ENCODE measurements at places on chromosomes 5 and 9.
A peak's percentile ranks its signal among the peaks of the same experiment; 100 is the strongest.

DNA sequence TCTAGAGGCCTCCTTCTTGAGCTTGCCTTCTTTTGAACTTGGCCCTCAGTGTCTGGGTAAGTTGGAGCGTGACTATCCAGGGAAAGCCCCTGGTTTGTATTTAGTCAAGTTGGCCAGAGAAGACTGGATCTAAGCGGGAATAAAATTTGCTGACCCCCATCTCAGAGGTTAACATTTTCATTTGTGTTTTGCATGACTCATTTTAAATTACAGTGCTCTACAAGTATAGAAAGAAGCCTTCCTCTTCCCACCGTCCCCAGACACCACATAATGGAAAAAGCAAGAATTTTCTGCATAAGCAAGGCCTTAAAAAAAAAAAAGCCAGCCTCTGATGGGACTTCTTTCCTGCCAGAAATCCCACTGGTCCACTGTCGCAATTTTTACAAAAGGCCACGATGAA, 27.2 kb downstream of the PIK3R1 start:
- no peak for DNase-seq

DNA sequence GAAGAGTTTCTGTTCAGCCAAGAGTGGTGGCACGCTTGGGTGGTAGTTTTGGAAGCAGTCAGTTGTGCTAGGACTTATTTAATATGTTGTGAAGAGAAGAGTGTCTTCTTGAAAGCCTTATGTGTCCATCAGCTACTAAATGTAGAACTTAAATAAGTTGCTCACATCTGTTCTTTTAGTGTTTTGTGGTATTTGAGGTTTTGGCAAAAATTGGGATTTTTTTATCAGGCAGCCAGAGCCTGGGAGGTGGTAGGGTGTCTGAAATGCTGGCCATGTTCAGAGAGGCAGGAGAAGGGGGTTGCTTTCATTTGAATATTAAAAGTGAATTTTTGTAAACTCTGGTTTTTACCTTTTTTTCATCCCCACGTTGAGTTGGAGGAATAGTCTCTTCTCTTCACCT, 24.2 kb upstream of the ZBTB34 start:
- no peak for DNase-seq

- no peak for DNase-seq
Measured at GRCh38 chr9:84339503-84339902, 1.1 kb downstream of the SLC28A3 start.

DNA sequence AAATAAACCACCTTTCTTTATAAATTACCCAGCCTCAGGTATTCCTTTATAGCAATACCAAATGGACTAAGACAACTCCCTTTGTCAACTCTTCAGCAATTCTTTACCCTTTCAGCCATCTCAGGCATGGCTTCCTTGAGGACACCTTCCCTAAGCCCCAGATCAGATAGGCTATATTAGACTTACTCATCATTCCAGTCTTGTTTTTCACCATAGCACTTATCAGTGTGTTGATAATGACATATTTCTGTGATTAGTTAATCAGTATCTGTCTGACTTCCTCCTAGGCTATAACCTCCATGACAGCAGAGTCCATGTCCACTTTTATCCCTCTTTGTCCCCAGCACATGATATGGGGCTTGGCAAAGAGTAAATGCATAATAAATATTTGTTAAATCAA, 238.1 kb downstream of the ACTL7B start:
- no peak for DNase-seq

DNA sequence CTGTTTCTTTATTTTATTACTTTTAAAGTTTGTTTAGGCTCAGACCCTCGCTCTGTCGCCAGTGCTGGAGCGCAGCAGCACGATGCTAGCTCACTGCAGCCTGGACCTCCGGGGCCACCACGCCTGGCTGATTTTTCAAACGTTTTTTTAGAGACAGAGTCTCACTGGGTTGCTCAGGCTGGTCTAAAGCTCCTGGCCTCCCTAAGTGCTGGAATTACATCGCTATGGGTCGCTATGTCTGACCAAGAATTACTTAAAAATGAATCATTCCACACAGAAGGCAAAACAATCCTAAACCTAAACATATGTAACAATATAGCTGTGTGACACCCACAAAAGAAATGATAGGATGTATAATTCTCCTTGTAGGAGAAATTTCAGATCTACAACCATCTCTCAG, 86.9 kb upstream of the SIMC1 start:
- DNase-seq = no peak

DNA sequence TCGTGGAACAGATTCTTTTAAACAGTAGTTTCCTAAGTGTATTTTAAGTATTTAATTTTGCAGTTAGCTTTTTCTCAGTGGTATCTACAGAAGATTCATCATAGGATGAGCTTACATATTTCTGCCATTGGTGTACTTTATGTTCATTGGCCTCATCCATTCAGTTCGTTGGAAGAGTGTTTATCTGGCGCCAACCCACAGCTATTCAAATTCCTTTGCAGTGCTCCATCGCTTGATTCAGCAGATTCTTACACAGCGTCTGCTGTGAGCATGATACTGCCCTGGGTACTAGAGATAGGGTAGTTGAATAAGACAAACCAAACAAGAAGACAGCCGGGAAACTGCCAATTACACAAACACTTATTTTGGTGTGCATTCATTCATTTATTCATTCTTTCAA, 55.1 kb downstream of the NUP214 start:
- DNase-seq = peak; percentile 2

- DNase-seq = no peak
Measured at GRCh38 chr9:129554649-129555048, 66.3 kb downstream of the C9orf50 start.

- DNase-seq = no peak
Measured at GRCh38 chr5:62588668-62589067, 10.0 kb downstream of the LRRC70 start.

GRCh38 chr9:17810728-17811571, 232.1 kb downstream of the SH3GL2 start:
- DNase-seq = no peak

GRCh38 chr9:125176636-125177035, 13.0 kb downstream of the PPP6C start:
- no peak for DNase-seq

- no peak for DNase-seq
Measured at GRCh38 chr5:178569485-178569884, 20.7 kb downstream of the COL23A1 start.

GRCh38 chr9:79742110-79742721, 170.5 kb downstream of the TLE4 start:
- DNase-seq = no peak

DNA sequence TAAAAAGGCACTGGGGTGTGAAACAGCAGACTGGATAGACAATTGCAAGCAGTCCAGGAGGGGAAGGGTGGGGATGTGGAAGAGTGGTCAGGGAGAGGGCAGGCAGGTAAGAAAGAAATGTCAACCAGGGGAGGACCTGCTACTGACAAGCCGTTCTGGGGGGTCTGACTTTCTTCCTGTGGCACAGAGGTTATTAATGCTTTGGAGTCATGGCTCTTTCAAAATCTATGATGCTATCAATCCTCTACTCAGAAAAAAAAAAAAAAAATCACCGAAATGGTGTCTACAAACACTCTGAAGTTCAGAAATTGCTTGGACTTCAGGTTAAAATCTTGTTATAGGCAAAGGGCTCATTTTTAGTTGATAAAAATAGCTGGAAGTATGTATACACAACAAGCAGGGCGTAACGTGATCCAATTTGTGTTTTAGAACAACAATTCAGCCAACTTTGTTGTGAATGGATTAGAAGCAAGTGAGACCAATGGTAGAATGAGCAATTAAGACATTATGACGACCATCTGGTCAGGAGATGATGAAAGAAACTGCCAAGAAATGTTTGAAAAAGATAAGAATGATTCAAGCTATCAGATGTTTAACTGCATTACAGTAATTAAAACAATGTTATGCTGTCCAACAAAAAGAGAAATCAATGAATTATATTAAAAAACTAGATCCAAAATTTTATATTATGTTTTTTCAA, 255.2 kb downstream of the DEPDC1B start:
- no peak for DNase-seq

DNA sequence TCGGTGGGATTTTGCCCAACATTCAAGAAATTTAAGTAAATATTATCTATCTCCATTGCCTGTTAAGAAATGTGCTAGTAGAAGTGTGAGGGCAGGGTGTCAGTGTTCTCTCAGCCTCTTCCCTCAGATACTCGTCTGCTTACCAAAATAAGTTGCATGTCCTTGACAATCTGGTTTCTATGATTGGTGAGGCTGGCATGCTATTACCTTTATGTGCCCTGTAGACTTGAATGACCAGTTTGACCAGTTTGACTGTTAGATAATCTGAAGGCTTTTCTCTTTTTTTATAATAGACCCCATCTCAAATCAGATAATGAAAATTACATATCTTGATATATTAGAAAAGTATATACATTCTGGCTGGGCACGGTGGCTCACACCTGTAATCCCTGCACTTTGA, 348 bp downstream of the CATSPER3 start:
- no peak for DNase-seq

GRCh38 chr5:151628112-151628823, 37.1 kb upstream of the FAT2 start:
- no peak for DNase-seq

DNA sequence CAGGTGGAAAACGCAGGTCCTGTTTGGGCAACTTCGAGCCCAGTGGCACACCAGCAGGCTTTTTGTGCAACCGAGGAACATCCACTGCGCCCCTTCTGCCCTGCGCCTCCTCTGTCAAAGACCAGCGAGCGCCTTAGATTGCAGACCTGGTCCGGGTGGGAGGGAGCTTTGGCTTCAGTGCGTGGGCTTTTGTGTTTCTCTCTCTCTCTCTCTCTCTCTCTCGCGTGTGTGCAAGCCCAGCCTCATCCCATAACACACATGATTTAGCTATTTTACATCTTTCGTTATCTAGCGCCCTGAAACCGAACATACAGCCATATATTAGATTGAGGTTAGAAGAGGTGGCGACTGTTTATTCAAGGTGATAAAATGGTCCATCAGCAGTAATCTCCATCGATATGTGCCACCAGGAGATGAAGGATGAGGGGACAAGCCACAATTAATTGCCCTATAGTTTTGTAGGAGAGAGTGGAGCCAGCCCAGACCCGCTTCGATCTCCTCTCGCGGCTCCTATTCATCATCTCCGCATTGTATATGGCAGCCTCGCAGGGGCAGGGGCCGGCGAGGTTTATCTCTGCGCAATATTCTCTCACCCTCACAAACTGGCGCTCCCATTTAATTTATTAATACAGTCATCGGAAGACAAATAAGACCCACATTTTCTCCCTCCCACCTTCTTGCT, 5.3 kb downstream of the PRDM6 start:
- DNase-seq = no peak

DNA sequence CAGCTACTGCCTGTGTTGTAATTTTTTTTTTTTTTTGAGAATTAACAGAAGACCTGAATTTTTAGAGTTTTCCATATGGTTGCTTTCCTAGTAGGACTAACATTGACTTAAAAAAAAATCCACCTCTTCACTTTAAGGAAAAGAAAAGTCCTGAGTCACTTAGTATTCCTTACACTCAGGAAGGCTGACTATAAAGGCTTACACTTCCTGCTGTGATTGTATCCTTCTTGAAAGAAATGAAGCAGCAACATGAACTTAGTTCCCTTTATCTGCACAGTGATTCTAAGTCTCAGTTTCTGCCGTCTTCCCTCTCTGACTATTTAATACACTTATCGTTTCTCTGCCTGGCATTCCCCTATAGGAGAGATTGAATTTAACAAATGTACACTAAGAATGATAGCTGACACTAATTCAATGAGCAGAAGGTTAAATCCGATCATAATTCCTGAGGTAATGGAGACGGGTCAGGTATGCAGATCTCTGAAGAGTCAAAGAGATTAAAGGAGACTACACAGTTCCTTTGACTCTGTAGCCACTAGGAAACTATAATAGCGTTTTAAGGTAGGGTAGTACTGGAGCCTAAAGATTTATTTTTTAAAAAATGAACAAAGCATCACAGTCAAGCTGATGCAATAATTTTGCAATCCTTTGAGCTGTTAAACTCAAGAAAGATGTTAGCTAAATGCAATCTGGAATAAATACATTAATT, 185.1 kb upstream of the ELAVL2 start:
- no peak for DNase-seq

DNA sequence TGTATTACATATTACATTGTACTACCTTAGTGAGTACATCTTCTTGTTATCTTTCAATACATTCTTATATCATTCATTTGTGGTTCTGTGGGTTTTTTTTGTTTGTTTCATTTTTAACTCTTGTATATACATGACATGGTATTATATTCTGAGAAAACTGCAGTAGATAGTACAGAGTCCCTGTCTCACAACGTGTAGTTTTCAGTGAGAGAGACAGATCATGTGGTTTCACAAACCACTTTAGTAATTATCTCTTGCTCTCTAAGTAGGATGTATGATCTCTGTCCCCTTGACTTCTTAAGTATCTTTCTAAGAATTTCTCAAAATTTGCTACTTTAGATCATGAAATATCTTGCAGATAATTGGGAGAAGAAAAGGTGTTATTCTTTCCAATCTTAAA, 745.9 kb upstream of the CDH9 start:
- DNase-seq = no peak

DNA sequence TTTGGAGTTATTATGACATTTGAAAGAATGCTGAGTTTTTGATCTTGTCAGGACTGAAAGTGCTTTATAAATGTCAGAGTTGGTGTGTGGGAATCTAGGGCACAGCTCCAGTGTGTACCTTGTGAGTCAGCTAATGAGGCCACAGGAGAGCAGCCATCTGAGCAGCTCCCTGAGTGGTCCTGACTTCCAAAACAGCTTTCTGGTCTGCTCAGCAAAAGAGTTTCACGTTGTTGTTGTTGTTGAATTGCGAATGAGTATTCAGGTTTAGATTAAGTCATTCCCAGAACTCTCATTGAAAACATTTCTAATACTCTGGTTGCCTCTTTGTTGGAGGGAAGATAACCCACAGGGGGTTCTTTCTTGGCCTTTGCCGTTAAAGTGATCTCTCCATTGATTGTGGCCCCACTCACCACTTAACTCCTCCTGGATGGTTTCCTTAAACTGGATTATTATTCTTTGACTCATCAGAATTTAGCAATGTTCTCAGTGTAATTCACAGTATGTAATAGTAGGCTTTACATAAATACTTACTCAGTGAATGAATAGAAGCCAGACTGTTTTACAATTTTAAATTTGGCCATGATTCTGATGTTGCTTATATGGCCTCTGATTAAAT, 125.1 kb upstream of the SGCD start:
- DNase-seq = no peak

GRCh38 chr5:172943906-172944305, 15.3 kb upstream of the RPL26L1 start:
- DNase-seq = no peak

DNA sequence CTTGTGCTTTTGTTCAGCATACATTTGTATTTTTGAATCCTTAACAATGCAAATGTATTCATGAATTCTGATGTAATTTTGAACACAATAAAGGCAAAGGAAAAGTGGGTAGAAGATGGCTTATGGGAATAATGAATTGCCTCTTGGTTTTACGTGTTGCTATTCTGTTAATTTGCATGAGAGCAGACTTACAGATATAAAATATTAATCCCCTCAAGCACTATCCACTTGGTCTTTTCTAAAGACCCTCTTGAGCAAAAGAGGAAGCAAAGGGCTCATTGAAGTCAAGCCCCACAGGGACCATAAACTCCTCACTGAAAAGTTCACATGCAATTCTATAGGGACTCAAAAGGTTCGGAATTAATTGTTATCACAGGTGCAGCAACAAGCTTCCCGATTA, 51.9 kb downstream of the OSTF1 start:
- DNase-seq = no peak

- DNase-seq = no peak
Measured at GRCh38 chr5:32842813-32843530, 131.9 kb downstream of the NPR3 start.

All from retinal pigment epithelial cell (primary cell).